Activated CD8-positive, alpha-beta T cell treated with anti-CD3 and anti-CD28 coated beads for 36 hours (primary cell): ENCODE measurements at places on chromosomes 3 and 15. TPM values are rescaled to one million over a fixed set of nuclear protein-coding genes. Genes with fewer than 3 reads are reported as not detected.

DNA sequence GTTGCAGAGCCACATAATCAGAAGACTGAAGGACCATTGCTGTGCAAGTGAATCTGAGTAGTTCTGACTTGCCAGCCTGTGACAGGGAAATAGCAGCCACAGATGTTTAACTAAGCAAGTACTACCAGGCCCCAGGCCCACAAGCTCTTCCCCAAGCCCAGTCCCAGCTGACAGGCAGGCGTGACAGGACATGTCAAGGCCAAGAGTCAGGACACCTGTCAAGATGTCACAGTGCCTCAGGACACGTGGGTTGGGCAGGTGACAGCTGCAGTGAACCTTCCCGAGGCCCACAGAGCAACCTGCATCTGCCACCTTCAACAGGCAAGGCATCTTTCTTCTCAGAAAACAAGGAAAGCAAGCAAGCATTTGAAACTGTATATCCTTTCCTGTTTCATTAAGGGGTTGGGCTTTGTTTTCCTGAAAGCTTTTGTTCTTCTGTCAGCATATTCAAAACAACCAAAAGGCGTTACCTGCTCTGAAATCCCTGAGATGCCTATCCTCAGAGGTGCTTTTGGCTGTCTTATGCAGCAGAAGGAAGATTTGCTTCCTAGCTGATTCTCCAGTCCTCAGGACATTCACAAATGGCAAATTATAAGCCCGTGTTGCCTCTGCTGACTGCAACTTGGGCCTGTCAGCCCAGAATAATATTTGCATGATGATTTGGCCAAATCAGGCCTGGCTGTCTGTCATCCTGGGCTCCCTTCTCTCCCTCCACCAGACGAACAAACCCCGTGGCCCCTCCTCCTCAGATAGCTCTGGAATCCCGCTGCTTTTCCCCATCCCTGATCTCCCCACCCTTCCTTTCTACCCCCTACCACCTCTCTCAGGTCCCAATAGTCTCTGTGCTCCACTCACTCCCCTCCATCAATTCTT, 171.8 kb upstream of the WNT5A start:
- no peak for DNase-seq

GRCh38 chr3:82561784-82562183, 800.3 kb upstream of the GBE1 start:
- DNase-seq: no peak

GCSAM gene
- 12.9 TPM for total RNA-seq

SMCO1 gene
- total RNA-seq: not detected

DNA sequence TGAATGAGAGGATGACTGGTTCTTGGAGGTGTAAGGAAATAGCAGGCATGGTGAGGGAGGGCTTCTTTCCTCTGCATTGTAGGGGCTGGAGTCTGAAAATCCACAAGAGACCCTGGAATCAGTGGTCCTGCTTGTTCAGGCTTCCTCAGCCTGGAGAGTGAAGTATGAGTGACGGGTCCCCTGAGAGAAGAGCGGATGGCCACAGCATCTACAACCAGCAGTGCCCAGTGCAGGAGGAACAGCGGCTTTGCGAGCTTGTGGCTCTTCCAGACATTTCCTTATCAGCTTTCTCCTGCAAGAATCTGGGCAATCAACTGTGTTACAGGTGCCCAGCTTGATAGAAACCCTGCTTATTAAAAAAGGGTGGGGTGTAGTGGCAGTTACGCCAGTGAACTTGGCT, 97.0 kb upstream of the HES1 start:
- DNase-seq: no peak
